ENCODE measurements at places on chromosomes 7 and 10.

GRCh38 chr7:82109288-82109687, 334.3 kb downstream of the CACNA2D1 start:
- no peak for DNase-seq

DNA sequence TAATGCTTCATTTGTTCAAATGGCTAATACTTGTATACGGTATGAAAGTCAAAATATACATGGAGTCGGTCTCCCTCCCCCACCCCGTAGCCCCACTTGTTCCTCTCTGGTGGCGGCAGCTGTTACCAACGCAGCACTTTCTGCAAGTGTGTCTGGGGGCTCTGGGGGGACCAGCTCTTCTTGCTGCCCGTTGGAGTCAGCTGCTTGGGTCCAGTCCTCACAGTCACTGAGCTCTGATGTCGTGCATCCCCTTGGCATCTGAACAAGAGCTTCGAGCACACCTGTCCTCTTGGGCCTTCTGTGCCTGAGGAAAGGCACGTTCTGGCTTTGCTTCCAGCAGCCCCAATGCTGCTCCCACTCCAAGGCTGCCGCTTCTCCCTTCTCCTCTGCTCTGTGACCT, 493.1 kb downstream of the PLXNA4 start:
- no peak for DNase-seq

DNA sequence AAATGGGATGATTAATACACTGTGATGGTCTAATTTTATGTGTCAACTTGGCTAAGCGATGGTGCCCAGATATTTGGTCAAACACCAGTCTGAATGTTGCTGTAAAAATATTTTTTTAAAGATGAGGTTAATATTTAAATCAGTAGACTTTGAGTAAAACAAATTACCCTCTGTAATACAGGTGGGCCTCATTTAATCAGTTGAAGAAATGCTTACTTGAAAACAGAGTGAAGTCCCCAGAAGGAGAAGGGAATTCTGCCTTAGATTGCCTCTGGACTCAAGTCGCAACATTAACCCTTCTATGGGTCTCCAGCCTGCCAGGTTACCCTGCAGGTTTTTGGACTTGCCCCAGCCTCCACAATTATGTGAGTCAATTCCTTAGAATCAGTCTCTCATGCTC, 49.8 kb upstream of the AGK start:
- no peak for DNase-seq

- DNase-seq, result no peak
Measured at GRCh38 chr7:150425670-150426069, 24.8 kb upstream of the GIMAP8 start.

GRCh38 chr7:80231707-80232106, 97.1 kb downstream of the GNAI1 start:
- no peak for DNase-seq

GRCh38 chr7:87877366-87878040, 1.2 kb downstream of the DBF4 start:
- DNase-seq, result no peak

- DNase-seq, result no peak
Measured at GRCh38 chr10:102661658-102662028, 17.4 kb downstream of the TRIM8 start.

GRCh38 chr7:1818575-1819258, 148.6 kb downstream of the ELFN1 start:
- no peak for DNase-seq

DNA sequence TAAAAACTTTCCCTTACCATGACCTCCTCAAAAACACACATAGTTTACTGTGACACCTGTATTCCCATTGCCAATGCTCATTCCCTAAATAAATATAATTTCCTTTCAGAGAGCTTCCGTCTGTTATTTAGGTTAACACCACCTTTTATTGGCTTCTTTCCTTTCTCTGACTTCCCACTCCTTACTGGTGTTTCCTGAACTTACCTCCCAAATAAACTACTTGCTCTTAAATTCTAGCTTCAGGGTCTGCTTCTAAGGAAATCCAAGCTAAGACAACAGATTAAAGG, 67.4 kb upstream of the ZNF746 start:
- DNase-seq, result no peak

GRCh38 chr7:156999958-157000726, 10.3 kb downstream of the MNX1 start:
- DNase-seq, result no peak

DNA sequence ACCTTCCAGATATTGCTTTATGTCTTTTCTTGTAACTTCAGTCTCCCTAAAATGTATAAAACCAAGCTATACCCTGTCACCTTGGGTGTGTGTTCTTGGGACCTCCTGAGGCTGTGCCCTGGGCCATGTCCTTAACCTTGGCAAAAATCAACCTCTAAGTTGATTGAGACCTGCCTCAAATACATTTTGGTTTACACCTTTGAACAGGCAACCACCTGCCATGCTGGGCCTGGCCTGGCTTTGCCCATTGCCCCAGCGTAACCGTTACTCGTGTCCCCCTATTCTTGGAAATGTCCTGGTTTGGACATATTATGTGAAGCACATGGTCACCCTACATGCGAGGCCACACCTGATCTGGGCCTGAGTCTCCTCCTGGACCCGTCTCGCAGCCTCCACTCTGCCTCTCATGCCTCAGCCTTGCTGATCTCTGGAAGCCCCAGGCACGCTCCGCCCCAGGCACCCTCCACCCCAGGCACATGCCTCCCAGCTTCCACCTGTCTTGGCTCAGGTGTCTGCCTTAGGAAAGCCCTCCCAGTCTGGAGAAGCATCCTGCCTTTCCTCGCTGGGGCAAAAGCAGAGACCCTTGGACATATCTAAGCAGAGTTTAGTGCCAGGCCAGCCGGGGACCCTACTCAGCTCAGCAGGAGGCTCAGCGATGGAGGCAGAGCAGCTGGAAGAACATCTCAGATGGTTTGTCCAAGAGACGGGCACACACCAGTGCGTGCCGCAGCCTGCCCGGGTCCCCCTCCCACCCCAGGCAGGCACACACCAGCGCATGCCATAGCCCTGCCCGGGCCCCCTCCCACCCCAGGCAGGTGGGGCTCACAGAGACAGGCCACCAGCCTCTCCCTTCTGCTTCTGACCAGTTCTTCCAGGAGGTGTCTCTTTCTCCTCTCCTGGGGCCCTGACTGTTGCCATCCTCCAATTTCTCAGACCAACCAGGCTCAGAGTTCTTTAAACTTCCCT, 4.0 kb upstream of the VIPR2 start:
- no peak for DNase-seq

- DNase-seq, result no peak
Measured at GRCh38 chr10:86044029-86044428, 322.6 kb downstream of the GRID1 start.

- DNase-seq, result no peak
Measured at GRCh38 chr10:112979927-112980326, 29.9 kb downstream of the TCF7L2 start.

DNA sequence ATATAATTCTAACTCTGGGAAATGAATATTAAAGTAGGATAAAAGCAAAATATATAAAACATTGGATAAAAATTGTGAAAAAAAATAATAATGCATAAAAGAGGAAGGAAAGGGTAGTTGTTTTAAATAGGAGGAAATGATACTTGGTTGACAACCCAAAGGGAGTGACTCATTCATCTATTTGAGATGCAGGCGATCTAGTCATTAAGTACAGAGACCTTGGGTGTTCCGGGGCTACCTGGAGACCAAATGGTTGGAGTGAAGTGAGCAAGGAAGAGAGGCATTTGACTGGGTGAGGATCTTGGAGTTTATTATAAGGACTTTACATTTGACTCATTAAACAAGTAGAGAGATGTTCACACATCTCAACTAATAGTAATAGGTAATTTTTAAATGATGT, 111.0 kb downstream of the LRRTM3 start:
- no peak for DNase-seq

DNA sequence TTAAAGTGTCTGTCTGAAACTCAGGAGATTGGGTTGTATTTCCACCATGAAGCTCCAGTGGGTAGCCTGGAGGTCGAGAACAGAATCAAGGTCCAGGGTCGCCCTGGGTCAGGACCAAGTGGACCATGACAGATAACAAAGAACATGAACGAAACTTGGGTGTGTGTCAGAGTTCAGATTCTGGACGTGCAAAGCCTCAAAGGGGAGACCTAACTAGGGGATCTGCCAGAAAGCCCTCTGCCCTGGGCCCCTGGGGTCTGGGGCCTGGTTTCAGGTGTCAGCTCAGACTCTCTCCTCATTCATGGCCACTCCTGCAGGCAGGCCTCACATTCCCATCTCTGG, 1.6 kb downstream of the RASSF4 start:
- DNase-seq, result no peak

DNA sequence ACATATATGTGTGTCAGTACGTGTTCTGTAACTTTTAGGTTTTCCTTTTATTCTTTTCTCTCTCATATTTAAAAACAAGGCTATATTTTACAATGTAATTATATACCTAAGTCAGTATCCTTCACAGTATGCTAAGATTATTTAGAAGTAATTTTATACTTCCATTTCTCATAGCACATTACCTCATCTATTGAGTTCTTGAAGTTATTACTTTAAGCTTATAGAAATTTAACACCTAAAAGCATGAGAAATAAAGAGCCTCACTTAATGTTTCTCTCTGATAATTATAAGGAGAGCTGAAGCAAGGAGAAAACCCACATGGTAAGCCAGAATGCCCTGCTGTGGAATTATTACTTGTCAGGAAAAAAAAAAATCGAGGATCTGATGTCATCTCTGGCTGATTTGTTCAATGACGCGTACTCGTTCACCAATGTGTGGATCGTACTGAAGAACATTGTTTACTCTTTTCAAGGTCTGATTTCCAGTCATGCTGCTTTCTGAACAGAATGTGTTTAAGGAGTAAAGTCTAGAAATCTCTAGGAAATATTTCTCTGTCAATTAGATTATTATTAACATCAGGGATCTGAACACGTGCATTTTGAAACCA, 21.9 kb downstream of the CACNB2 start:
- no peak for DNase-seq

DNA sequence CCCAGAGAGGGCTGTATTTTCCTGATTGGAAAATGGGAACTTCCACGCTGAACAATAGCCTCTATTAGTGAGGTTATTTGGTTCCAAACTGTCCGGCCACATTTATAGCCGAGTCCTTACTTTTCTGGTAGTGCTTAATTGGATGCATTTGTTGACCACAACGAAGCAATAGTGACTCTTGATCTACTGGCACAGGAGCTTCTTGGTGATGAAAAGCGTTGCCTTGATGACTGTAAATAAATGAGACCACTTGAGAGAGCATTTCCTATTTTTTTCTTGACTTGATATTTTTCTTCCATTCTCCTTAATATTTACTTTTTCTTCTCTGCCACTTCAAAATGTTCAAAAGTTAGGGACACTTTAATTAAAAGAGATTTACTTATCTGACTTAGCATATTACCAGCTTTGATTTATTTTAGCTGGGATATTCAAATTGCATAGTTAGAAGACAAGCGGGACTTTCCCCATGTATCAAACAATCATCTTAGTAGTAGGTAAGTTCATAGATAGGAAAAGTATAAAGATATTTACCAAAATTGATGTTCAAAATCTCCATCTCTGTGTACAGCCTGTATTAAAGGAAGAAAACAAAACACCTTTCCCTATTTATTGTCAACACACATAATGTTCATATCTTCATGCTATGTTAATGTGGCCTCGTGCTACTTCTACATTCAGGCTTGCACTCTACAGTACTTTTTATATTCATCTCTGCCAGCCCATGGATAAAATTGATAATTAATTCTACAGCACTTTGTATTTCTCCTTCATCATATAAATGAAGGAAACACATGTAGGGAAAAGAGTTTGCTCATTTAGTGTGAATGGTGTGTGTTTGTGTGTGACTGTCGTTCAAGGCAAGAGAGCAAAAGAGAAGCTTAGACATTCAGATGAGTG, 5.1 kb upstream of the SP8 start:
- DNase-seq, result no peak

- no peak for DNase-seq
Measured at GRCh38 chr7:129167817-129168216, 20.6 kb upstream of the SMO start.

DNA sequence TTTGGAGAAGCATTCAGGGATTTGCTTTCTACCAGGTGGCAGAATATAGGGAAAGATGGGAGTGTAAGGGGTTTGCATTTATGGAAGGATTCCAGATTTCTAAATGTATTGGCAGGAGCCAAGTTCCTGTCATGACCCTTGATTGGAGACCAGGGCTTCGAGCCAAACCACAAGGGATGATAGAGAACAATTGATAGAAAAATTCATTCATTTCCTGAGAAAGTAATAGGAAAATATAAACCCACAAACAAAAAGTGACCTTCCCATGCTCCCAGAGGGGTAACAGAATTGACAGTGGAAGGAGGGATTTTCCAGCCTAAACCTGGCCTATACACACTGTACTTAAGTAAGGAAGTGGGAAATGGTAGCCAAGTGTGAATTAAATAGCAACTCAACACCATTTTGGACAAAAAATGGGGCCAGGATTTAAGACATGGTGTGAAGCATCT, 22.4 kb upstream of the IFIT2 start:
- DNase-seq, result no peak

- no peak for DNase-seq
Measured at GRCh38 chr7:20280475-20281351, 50.0 kb upstream of the ITGB8 start.

- no peak for DNase-seq
Measured at GRCh38 chr7:45181286-45181960, 23.8 kb downstream of the RAMP3 start.

DNA sequence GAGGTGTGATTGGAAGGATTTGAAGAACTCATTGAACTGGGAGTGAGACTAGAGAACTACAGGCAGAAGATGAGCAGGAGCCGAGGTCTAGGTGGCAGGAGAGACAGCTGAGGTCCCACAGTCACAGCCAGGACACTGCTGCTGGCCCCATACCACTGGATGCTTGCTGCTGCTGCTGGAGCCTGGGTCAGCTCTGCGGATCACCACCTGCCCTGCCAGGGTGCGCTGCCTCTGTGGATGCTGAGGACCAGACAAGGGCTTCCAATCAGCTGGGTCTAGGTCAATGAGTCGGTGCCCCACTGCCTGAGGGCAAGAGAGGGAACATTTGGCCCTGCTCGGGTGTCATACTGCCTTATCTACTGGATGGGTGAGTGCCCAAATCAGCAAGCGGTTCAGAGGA, 94.4 kb downstream of the FRMD4A start:
- DNase-seq, result no peak

DNA sequence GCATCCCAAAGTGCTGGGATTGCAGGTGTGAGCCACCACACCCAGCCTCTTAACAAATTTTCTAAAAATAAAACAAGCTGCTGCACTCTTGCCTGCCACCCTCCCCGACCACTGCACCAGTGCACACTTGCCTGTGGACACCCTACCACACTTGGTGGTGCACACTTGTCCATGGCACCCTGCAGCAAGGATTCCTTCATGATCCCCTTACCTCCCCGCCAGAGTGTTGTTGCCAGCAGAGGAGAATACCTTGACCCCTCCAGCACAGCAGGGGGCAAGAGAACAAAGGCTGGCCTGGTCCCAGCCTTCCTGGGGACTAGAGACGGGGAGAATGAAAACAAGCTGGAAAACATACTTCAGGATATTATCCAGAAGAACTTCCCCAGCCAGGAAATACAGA, 65.9 kb upstream of the KCND2 start:
- no peak for DNase-seq

- DNase-seq, result no peak
Measured at GRCh38 chr7:66928388-66928787, 7.4 kb downstream of the TMEM248 start.
